ENCODE measurements at places on chromosomes 11 and 22. TPM values are rescaled to one million over a fixed set of nuclear protein-coding genes. Genes with fewer than 3 reads are reported as not detected.

Gene OR51B5
- total RNA-seq: 0.74 TPM

Gene SLC22A9
- total RNA-seq: under 0.01 TPM

Gene TMEM191C
- total RNA-seq: 3.2 TPM

Gene ADAMTS8
- total RNA-seq: 2.0 TPM

Gene MPPED2
- 65.6 TPM for total RNA-seq

Gene CTSF
- 46.2 TPM for total RNA-seq

Gene INPP5J
- total RNA-seq: 2.5 TPM

Gene MIOX
- not detected for total RNA-seq

Gene PGA5
- total RNA-seq: not detected

Gene MS4A12
- total RNA-seq: not detected

Gene TH
- 0.25 TPM for total RNA-seq

Gene GAL
- 0.25 TPM for total RNA-seq

Gene MAP6
- total RNA-seq: 77.9 TPM

Gene PACS1
- 60.2 TPM for total RNA-seq

Gene PRODH
- 0.74 TPM for total RNA-seq

Gene KDM4D
- 1.7 TPM for total RNA-seq

Gene MTFP1
- total RNA-seq: 0.98 TPM

Gene MS4A8
- not detected for total RNA-seq

Gene MOV10L1
- total RNA-seq: 2.5 TPM

Gene UPK3A
- total RNA-seq: not detected

Gene DDX25
- 19.9 TPM for total RNA-seq

Gene PANX2
- total RNA-seq: 3.2 TPM

Gene CBX7
- total RNA-seq: 4.7 TPM

Gene KLHL35
- total RNA-seq: 16.0 TPM

Gene LGALS12
- not detected for total RNA-seq

Gene MMP3
- total RNA-seq: not detected

Gene IMMP1L
- total RNA-seq: 39.3 TPM

Gene APOBEC3G
- total RNA-seq: 0.74 TPM

Gene UBQLNL
- total RNA-seq: under 0.01 TPM

Gene RIC3
- 23.1 TPM for total RNA-seq

Gene NCAM1
- 514 TPM for total RNA-seq

Gene MMP27
- total RNA-seq: not detected

Measured in temporal lobe (tissue), 4 donors.